ENCODE measurements at places on chromosomes 11 and 22. TPM values are rescaled to one million over a fixed set of nuclear protein-coding genes. Genes with fewer than 3 reads are reported as not detected.

WT1 gene
- not detected for total RNA-seq

NXPE4 gene
- not detected for total RNA-seq

SCGB2A2 gene
- total RNA-seq, result not detected

MMP12 gene
- not detected for total RNA-seq

INCENP gene
- total RNA-seq, result 155 TPM

STIM1 gene
- total RNA-seq, result 90.9 TPM

TBX10 gene
- total RNA-seq, result not detected

GP1BB gene
- total RNA-seq, result not detected

CPT1B gene
- total RNA-seq, result 90.6 TPM

CRACR2B gene
- total RNA-seq, result 8.0 TPM

FAM111B gene
- total RNA-seq, result 95.6 TPM

CAVIN3 gene
- total RNA-seq, result 6.8 TPM

HYLS1 gene
- 16.8 TPM for total RNA-seq

TSPAN18 gene
- 24.6 TPM for total RNA-seq

ZNF70 gene
- 3.0 TPM for total RNA-seq

DENND6B gene
- 3.2 TPM for total RNA-seq

VWCE gene
- total RNA-seq, result 3.8 TPM

HBE1 gene
- not detected for total RNA-seq

H19 gene
- total RNA-seq, result not detected

DAGLA gene
- total RNA-seq, result 0.09 TPM

MLC1 gene
- total RNA-seq, result 0.55 TPM

OR1S2 gene
- total RNA-seq, result not detected

EPS8L2 gene
- 12.3 TPM for total RNA-seq

SLC25A45 gene
- total RNA-seq, result 26.3 TPM

BIK gene
- 2.0 TPM for total RNA-seq

TTC36 gene
- 0.75 TPM for total RNA-seq

OSM gene
- total RNA-seq, result 237 TPM

SLC22A9 gene
- total RNA-seq, result not detected

LINC01488 gene
- not detected for total RNA-seq

TRIM48 gene
- total RNA-seq, result not detected

ANKRD49 gene
- total RNA-seq, result 21.4 TPM

PKP3 gene
- not detected for total RNA-seq

THRSP gene
- total RNA-seq, result not detected

CNGA4 gene
- total RNA-seq, result 0.16 TPM

PRODH gene
- total RNA-seq, result 0.32 TPM

MPZL2 gene
- total RNA-seq, result 3.8 TPM

SERGEF gene
- 31.6 TPM for total RNA-seq

KCNC1 gene
- total RNA-seq, result not detected

KCNJ11 gene
- 1.5 TPM for total RNA-seq

C11orf42 gene
- total RNA-seq, result not detected

GGT5 gene
- 0.11 TPM for total RNA-seq

ANO9 gene
- total RNA-seq, result 67.6 TPM

GDPD5 gene
- 36.3 TPM for total RNA-seq

KRTAP5-1 gene
- total RNA-seq, result not detected

LRRC56 gene
- 2.2 TPM for total RNA-seq

ZDHHC8 gene
- total RNA-seq, result 62.5 TPM

CD6 gene
- total RNA-seq, result 337 TPM

Measured in T-helper 2 cell treated with Interferon-gamma antibody and Interleukin-4, amounts not matched to agents 100 ng/mL and 5 ng/mL, for 36 hours (primary cell).